ENCODE measurements at places on chromosomes 3 and 15. TPM values are rescaled to one million over a fixed set of nuclear protein-coding genes. Genes with fewer than 3 reads are reported as not detected.

The LRRK1 gene
- total RNA-seq = 2.9 TPM

- no peak for DNase-seq
Observed at GRCh38 chr3:71997066-71997653, 212.2 kb upstream of the PROK2 start.

The TYRO3 gene
- 18.8 TPM for total RNA-seq

DNA sequence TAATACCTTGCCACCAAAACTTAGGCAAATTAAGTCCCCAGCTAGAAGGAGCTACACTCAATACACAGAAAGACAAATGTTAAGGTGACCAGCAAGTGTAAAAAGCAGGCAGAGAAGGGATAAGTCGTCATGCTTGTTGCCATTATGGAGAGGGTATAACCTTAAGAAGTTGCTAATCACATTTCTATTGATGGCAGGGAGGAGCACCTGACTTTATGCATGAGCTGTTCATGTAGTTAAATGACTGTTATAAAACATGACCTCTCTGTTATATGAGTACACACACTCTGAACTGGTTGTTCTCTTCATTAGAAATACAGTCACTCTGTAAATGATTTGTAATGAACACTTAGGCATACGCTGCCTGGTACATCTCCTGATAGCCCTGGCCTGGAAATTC is 6.6 kb upstream of the CCNL1 start:
- DNase-seq = no peak

The CLDN11 gene
- total RNA-seq = 0.06 TPM

The DLEC1 gene
- not detected for total RNA-seq

DNA sequence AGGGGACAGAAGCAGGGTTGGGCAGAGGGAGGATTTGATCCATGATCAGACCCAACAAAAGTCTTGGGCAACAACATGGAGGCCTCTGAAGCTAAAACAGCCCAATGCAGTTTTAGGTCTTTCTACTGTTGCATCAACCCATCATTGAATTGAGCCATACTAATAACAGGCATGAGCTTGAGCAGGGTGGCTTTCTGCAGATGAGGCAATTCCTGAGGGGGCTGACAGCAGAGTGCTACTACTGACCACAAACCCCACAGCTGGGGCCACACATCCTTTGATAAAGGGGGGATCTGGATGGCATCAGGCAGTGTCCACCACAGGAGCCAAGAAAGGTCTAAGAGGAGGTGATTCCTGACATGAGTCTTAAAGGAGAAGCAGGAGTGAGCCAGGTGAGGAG is 517.0 kb upstream of the PPP2R3A start:
- no peak for DNase-seq

DNA sequence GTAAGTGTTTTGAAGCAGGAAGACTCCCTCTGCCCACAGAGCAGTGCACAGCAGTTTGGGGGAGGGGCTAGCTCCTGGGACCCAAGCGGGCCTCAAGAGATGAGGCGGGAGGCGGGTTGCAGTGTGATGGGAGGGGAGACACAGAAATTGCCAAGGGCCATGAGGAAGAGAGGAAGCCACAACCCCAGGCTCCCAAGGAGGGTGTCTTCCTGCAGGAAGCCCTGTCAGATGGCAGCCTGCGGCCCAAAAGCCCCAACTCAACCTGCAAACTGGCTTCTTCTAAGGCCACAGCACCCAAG is 7.3 kb upstream of the ISLR2 start:
- DNase-seq = no peak
